ENCODE measurements at places on chromosomes 1 and 21. TPM values are rescaled to one million over a fixed set of nuclear protein-coding genes. Genes with fewer than 3 reads are reported as not detected.

GRCh38 chr21:38760017-38760761 lies 45.5 kb upstream of the ETS2 start:
- no peak for DNase-seq

DNA sequence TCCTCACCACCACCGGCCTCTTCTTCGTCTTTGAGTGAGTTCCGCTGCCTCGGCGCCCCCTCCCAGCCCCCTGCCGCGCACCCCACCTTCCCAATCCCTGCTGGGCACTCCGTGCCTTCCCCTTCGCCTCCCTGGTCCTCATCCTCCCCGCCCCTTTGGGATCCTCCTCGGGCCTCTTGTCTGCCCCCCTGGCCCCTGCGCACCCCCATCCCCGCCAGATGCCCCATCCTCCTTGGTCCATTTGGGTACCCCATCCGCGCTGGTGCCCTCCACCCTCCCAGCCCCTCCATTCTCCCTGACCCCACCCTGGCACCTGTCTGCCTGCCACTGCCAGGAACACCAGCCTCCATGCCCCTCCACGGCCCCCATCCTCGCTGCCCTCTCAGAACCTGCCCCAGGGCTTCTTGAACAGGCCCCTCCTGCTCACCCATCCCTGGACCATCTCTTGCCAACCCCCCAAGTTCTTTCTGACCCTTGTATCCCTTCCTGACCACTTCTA lies 667 bp downstream of the ZDHHC18 start:
- no peak for DNase-seq

- DNase-seq: no peak
Measured at GRCh38 chr1:112872551-112872962, 83.4 kb downstream of the SLC16A1 start.

DNA sequence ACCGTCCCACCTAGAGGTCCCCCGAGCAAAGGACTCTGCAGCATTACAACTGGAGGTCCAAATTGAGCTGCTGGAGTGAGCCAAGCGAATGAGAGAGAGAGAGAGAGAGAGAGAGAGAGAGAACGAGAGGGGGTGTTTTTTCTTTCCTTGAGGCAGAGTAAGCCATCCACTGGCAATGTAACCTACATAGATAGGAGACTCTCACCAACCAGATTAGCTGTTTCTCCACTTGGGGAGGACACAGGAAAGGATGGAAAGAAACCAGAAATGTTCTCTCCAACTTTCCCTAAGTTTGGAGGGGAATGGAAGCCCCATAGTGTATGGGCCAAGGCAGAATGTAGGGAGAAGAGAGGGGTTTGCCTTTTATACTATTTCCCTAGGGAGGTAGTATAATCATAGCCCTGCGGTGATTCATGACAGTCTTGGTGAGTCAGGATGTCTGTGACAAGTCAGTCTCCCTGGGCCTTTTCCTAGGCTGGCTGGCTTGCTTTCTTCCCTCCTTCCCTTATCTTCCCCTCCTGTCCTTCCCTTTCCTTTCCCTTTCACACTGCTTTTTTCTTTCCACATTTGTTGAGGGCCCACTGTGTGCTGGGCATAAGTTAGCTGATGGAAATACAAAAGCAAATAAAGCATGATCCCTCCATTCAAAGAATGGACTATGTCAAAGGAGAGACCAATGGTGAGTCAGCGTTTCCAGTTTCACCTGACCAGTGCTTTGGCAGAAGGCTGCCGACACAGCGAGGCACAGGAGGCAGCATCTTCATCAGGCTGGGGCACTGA lies 7.1 kb downstream of the FNDC7 start:
- DNase-seq: no peak

DNA sequence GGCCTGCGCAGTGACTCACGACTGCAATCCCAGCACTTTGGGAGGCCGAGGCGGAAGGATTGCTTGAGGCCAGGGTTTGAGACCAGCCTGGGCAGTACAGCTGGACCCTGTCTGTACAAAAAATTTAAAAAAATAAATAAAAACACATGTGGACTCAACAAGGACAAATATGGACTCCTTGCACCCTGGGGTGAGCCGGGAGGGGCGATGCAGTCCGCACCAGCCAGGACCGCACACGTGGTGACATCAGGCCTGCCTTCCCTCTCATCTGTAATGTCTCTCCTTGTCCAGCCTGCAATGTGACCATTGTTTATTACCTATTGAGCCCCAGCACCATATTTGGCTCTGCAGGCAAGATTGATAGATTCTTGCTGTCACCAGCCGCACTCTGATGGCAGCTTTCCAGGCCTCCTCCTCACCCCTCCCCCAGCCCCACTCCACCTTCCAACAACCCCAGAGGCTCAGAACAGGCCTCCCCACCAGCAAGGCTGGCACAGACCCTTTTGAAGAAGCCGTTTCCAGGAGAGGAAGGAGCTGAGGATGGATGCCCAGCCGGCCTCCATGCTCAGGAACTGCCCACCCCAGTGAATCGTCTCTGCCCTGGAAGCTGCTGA lies 55.2 kb downstream of the IRF2BP2 start:
- peak; percentile 44 for DNase-seq

Gene HAPLN2
- not detected for total RNA-seq

Gene TFF3
- 4.1 TPM for total RNA-seq

Gene SLC44A3
- 3.1 TPM for total RNA-seq

Gene HRNR
- not detected for total RNA-seq

All from left lobe of liver (tissue), 2 donors.